Brain (organoid and tissue), 16 donors: ENCODE measurements at places on chromosomes 11 and 22.

- no peak for DNase-seq
These were observed 26.3 kb downstream of the SLC1A2 start for GRCh38 chr11:35393098-35393497.

DNA sequence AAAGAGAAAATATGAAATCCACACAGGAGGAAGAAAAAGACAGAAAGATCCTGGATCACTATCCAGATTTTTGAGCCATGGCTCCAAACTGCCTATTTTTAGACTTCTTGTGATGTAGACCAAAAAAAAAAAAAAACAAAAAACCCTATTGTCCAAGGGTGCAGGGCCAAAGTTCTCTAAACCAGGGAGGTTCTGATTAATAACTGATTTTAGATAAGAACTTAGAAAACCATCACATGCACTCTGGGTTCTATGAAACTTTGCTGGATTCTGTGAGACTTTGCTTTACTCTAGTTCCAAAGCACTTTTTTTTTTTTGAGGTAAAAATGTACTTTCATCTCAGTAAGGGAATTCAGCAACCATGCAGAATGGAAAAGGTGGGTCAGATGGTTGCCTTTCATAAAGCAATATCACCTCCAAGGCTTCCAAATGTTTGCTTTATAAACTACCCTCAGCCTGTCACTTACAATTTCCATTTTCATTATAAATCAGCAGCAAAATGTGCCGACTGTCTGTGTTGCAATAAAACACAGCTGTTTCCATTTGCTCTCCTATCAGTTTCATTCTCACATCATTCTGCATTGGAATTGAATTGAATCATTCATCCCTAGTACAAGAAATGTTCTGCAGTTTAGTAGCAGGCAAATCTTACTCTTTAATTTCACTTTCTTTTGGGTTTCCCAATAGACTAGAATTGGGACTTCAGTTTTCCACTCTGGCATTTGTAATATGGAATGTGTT is 1584.3 kb upstream of the RAG2 start:
- DNase-seq, result no peak

GRCh38 chr22:30826670-30827355 is 132.1 kb downstream of the OSBP2 start:
- DNase-seq, result no peak

- peak; percentile 34 for DNase-seq
These were observed 14.9 kb upstream of the MS4A4A start for GRCh38 chr11:60265373-60266214.

GRCh38 chr11:119339589-119340334 is 921 bp downstream of the C1QTNF5 start:
- DNase-seq, result peak; percentile 49

GRCh38 chr11:83115551-83115950 is 41.4 kb upstream of the PCF11 start:
- peak; percentile 10 for DNase-seq

GRCh38 chr11:68448604-68449011 is 11.9 kb upstream of the PPP6R3 start:
- DNase-seq, result no peak

DNA sequence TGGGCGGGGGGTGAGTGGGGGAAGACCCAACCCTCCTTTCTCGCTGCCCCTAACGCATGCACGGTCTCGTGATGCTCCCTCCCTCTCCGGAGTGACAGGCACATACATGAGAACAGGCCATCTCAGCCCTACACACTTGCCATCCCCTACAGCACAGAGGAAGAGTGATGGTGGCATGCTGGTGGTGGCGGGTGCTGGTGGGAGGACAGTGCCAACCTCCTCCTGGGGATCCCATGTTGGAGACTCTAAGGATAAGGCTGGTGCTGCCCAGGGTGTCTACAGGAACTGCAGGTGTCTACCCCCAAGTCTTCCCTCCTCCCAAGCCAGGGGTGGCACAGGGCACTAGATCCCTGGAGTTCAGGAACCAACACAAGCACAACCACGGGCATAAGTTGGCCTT is 6.7 kb upstream of the NLRX1 start:
- DNase-seq, result no peak

DNA sequence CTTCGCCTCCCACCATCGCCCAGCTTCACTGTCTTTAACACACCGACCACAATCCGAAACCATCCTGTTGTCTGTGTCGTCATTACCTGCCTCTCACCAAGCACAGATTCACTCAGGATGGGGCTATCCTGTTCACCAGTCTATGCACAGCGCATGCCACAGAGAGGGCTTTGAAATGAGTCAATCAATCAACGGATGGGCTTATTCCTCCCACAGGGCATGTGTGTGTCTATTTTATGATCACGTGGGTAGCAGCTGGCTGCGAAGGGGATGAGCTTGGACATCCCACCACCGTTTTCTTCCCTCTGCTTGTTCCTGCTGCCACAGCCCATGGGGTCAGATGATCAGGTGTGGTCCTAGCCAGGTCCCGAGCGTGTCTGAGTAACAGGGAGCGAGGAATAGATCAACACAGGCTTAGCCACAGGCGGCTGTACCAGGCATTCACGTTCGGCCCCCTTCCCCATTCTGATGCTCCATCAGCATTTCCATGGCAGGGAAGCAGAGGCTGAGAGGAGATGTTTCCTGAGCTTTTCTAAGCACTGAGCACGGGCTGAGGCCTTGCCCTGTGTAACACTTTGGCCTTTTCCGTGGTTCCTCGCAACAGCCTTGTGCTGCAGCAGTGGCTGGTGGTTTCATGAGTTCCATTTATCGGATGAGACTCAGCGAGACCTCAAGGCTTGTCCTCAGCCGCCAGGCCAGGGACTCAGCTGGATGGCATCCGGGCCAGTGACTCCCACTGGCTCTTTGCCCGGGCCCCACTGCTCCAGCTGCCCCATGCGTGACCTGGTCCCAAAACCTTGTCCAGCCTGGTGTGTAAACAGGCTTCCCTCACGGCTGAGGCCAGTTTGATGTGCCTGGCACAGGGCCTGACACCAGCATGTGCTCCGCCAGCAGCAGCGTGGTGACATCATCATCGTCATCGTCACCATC is 48.1 kb upstream of the FGF3 start:
- DNase-seq, result peak; percentile 34

DNA sequence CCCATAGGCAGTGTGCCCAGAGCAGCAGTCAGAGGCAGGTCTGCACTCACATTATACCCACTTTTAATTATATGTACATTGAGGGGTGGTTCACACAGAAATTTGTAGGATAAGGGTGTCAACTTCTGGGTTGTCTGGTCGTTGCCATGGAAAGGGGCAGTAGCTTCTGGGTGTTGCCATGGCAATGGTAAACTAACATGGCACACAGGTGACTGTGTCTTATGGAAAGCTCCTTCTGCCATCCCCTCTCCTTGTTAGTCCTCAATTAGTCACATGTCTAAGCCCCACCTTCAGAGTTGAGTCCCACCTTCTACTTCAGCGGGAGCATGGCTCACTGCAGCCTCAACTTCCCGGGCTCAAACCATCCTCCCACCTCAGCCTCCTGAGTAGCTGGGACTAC is 56.3 kb upstream of the ATXN10 start:
- no peak for DNase-seq

DNA sequence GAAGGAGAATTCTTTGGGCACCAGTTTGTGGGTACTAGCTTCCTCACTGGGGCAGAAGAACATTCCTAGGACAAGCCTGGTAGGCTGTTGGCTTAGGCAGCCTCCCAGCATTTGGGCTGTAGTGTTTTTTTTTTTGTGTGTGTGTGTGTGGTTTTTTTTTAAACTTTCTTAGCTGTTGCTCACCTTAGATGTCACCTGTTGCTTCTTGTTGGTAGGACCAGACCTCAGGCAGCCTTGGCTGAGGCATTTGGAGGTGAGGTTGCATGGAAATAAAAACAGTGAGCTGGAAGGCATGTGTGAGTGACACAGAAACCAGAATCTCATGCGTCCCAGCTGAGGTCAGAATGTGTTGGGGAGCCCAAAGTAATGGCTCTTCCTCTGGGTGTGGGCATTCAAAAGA is 21.3 kb downstream of the AMPD3 start:
- DNase-seq, result no peak

GRCh38 chr11:60939855-60940254 is 12.1 kb downstream of the SLC15A3 start:
- no peak for DNase-seq

- DNase-seq, result no peak
These were observed 12.5 kb downstream of the GDPD5 start for GRCh38 chr11:75513250-75513649.

GRCh38 chr11:90476442-90477007 is 253.7 kb upstream of the CHORDC1 start:
- peak; percentile 63 for DNase-seq

DNA sequence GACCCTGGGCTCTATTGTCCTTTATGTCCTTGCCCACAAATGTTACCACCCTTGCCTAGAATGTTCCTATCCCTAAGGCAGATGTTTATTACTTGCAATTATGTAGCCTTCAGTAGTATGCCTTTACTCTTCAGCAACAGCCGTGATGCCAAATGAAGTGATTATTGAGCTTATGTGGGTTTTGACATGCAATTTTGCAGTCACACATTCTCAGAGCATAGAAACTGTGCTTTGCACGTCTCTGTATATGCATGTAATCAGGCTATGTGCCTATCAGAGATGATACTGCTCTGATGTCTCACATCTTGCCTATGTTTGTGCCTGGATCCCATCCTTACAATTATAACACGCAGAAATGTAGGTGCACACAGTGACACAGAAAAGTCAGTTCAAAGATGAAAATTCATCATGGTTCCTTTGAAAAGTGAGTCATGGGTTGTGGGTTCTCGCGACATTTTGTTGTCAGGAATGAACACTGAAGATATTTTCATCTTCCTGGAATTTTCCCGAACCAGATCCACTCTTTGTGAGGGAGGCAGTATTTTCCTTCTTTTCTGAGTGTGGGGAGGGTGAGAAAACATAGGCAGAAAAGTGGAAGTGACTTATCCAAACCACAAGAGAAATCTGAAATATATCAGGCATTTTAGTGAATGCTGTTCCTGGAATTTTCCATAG is 81.1 kb downstream of the BMAL1 start:
- DNase-seq, result no peak

- DNase-seq, result no peak
These were observed 15.7 kb upstream of the GDPD5 start for GRCh38 chr11:75541193-75542087.

GRCh38 chr11:130599073-130599654 is 150.7 kb downstream of the ADAMTS15 start:
- no peak for DNase-seq

DNA sequence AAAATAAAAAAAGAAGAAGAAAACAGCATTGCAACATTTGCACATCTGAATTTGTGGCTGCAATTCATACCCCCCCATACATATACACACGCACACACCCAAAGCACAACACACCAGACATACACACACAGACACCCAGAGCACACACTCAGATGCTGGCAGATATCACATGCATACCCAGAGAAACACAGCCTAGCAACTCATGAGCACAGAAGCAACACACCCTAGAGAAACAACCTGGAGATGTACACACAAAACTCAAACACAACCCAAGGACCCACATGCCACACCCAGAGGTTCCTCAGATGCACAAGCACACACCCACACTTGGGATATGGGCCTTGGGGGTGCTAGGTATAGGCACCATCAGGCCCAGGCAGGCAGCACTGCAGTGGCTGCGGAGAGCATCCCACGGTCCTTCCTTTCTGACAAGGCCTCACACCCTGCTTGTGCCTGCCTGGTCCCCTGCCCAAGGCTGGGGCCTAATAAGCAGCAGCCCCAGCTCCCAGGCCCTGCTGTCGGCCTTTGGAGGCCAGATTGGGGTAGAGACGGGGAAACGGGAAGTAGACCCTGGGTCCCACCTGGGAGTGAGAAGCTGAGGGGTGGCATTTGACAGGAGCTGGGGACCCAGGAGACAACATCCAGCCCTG is 3.1 kb downstream of the CST6 start:
- DNase-seq, result no peak

GRCh38 chr11:65663639-65664200 is 1.0 kb upstream of the RELA start:
- DNase-seq, result peak; percentile 55

DNA sequence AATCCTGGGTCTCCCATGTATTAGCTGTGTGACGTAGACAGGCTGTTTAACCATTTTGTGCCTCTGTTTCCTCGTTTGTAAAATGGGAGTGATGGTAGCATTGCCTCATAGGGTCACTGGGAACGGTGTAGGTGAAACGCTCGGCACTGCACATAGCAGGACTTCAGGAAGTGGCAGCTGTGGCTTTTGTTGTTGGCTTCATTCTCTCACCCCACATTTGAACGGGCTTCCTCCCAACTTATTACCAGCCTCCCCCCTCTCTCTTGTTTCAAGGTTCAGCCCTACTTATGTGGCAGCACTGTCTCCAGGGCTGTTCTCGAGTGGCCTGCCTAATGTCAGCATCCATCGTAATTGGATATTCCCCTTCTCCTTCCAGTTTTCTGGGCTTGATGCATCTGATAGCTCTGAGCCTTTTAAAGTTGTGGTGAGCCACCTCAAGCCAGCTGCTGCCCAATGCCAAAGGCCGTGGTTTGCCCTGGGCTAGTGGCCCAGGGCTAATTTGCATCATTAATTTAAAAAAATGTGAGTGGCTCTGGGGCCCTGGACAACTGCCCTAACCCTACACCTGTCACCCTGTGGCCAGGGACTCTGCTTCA is 217.8 kb upstream of the TBCEL start:
- no peak for DNase-seq

DNA sequence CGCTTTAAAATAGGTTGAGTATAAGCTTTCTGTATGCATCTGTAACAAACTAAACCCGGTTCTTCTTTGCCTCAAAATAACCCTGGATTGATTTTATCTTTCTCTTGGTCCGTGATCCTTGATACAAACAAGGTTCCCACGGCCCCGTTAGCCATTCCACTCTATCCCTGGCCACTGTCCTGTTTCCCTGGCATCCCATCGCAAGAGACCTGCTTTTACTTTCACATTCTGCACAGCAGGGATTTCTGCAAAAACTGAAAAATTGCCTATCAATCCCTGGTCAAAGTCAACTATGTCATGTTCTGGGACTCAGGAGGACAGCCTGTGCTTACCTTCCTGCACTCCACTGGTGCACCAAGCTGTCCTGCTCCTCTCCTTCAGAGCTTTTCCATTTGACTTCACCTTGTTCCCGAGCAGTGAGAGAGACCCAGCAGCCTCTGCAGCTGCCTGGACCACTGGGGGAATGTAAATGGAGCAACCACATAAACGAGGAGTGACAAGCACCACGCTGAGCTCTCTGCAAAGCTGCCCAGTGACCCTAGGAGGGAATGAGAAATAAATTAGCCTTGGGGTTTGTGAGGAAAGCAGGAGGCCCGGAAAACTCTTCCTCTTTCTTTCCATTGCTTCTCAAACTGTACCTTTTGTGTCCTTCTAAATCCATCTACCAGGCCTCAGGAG is 175.9 kb downstream of the NTM start:
- DNase-seq, result peak; percentile 68

- DNase-seq, result no peak
These were observed 121.5 kb upstream of the RCN1 start for GRCh38 chr11:31969359-31969702.

DNA sequence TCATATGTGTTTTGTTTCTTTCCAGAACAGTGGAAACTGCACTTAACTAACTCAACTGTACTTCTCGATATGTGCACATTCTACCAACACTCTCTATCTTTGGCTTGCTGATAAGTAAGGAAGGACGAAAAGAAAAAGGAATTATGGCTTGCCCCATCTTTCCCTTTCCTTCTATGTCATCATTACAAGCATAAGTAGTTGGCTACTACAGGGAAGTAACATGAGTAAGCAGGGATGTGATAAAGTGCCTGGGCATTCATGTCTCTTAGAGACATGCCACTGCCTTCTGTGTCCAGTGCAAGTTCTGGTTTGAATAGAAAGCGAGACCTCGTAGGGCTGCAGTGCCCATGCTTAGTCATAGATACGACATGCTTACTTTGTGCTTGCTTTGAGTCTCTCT is 342.5 kb downstream of the ETS1 start:
- no peak for DNase-seq
